RKO (cell line): ENCODE measurements at places on chromosomes 12 and 14.

GRCh38 chr12:54356951-54357356 lies 7.3 kb downstream of the GPR84 start:
- DNase-seq: no peak

DNA sequence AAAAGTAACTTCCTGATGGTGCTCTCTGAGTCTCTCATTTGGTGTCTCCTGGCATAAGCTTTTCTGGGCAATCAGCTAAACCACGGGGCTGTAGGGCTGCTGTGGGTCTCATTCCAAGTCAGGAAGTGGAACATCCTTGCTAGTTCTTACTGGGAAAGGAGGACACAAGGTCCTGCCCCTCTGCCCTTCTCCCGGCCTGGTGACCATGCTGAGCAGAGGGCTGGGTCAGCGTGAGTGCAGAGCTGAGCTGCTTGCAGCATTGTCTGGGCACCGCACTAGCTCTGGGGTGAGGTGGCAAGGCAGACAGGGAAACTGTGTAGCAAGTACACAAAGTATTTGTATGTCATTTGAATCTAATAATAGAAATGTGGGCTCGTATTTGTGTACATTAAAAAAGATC lies 45.0 kb upstream of the ASPG start:
- DNase-seq: no peak

- no peak for DNase-seq
Measured at GRCh38 chr12:90939382-90939781, 15.6 kb downstream of the CCER1 start.

DNA sequence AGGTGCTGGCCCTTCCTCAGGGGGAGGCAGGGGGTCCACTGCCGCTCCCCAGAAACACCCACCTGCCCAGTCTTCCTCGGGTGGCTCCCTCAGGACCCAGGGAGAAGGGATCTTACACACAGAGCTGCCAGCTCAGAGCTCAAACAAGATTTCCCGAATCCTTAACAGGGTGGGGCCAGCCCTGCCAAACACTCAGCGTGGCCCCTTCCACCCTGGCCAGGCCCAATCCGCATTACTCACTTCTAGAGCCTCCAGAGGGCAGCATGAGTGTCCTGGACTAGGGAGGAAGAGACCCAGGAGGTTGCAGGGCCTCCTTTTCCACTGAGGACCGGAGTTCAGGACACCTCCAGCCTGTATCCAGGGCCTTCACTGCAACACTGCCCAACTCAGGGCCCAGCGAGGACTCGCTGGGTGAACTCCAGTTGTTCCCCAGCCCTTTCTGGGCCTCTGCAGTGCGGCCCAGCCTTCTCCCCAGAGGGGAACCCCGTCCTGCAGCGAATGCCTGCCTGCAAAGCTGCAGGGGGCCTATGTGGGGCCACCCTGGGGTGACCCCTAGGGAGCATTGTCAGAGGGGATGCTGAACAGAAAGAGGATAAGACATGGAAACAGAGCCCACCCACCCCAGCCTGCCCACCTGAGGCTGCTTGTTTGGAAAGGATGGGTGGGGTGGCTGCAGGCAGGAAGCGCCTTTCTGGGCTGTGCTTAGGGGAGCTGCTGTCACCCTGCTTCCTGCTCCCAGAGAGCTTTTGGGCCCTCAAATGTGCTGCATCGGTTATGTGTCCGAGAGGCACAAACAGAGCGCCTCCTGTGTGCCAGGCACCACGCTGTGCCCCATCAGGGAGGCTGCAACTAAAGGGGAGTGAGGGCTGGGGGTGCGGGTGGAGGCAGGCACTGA lies 43.8 kb downstream of the CCNK start:
- DNase-seq: no peak

DNA sequence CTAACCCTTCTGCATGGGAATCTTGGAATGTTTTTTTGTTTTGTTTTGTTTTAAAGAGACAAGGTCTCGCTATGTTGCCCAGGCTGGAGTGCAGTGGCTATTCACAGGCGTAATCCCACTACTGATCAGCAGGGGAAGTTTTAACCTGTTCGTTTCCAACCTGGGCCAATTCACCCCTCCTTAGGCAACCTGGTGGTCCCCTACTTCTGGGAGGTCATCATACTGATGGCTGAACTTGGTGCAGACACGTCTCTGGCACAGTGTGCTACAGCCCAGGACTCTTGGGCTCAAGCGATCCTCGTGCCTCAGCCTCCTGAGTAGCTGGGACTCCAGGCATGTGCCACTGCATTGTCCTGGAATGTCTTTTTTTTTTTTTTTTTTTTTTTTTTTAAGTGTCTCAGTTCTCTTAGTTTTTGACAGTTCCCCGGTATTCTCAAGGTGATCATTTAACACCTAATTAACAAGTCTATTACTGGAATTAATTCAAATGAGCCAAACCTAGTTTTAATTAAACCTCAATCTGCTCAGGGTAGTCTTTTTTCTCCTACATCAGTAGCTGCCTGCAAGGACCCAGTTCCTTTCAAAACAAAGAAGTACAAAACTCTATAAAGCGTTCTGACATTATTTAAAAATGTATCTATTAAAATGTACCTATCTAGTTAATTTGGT lies 49.0 kb upstream of the ISM2 start:
- DNase-seq: no peak

GRCh38 chr14:50666772-50667683 lies 1.1 kb downstream of the SAV1 start:
- peak; percentile 85 for DNase-seq
